Left kidney (tissue), 8 donors: ENCODE measurements at places on chromosomes 1 and 21.

DNA sequence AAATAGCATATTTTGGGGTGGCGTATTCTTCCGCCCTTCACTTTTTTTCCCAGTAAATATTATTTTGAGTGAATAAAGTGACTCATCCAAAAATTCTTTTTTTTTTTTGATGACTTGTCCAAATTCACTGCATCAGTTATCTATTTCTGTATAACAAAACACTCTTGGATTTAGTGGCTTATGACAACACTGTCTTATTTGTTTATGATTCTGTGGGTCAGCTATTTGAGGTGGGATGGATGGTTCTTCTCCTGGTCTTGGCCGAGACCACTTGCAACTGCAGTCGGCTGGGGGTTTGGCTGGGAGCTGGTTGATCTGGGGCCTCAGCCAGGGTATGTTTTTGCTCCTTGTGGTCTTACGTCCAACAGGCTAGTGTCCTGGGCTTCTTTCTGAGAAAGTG, 39.9 kb upstream of the SRSF10 start:
- no peak for DNase-seq

DNA sequence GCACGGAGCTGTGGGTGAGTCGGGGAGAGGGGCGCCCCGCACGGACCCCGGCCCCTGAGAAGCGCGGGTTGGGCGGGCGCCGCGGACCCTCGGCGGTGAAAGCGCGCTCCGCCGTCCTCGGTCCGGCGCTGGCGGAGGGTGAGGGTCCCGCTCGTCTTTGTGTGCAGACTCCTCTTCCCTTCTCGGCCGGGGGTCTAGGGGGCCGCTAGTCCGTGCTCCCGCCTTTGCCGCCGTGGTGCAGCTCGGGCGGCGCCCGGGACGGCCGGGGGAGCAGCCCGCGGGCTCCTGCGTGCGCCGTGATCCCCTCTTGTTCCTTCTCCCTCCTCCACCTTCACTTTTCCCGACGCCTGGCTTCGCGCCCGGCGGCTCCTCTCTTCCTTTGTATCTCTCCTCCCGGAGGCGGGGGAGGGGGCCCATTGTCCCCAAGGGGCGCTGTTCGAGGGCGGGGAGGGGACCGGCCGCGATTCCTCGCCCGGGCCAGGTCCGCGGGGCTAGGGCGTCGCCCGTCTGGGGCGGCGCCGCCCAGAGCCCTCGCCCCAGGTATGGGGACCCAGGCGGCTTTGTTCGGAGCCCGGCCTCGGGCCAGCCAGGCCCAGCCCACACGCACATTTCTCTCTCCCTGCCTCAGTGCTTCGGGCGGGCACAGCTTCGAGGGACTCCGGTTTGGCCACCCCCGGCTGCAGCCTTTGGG, 519 bp downstream of the FNBP1L start:
- DNase-seq, result peak; percentile 53

DNA sequence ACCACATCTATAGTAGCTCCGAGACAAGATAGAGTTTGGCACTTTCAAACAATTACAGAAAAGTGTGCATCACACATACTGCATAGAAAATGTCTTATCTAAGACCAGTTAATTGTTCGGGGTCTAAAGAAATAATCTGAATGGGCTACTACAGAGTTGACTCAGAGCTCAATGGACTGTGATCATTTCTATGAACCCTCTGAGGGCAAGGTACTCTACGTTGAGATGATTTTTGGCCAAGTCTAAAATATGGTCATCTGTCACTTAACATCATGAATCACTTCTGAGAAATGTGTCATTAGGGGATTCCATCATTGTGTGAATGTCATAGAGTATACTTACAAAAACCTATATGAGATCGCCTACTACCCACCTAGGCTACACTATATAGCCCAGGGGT, 123.5 kb downstream of the SLC44A5 start:
- DNase-seq, result no peak

GRCh38 chr1:159851407-159851806, 11.1 kb downstream of the VSIG8 start:
- no peak for DNase-seq

GRCh38 chr1:207812778-207813511, 61.1 kb downstream of the CD46 start:
- DNase-seq, result no peak

GRCh38 chr1:36089393-36090121, 865 bp downstream of the ADPRS start:
- DNase-seq, result no peak

DNA sequence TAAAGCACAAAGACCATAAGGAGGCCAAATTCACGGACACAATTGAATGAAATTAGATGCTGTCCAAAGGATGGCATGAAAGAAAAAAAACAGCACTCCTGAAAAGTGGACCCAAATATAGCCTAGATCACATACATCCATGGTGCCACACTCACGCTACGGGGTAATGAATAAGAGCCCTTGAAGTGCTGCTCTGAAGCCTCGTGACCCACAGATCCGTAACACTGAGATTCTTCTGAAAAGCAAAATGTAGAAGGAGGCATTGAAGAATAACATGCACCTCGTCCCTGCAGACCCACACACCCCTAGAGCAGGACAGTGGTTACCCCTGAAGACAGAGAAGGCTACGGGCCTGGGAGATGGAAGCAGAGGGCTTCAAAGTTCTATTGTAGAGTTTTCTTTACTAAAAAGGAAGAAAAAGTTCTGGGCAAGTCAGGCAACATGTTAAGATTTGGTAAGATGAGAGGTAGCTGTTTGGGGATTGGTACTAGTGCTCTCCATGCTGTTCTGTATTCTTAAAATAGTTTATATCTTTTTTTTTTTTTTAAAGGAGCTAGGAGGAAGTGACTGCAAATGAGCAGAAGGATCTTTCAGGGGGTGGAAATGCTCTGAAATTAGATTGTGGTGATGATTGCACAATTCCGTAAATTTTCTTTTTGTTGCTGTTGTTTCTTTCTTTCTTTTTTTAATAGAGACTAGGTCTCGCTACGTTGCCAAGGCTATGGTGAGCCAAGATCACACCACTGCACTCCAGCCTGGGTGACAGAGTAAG, 4.1 kb upstream of the ITGB2 start:
- no peak for DNase-seq

GRCh38 chr1:16205891-16206546, 6.4 kb downstream of the ARHGEF19 start:
- no peak for DNase-seq

GRCh38 chr1:19219451-19219850, 9.4 kb upstream of the UBR4 start:
- no peak for DNase-seq

DNA sequence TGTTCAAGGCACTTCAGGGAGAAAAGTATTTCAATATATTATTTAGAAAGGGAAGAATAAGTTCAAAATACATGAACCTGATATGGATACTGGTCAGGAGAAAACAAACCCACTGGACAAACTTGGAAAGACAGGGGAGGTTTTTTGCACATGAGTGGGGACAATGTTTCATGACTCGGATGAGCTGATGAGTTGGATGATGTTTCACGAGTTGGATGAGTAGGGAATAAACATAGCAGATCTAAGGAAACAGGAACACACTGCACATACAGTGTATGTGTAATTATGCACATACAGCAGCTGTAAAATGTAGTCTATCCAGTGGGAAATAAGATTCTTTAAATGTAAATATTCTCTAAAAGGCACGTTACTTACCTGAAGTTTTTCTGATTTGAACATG, 682.9 kb upstream of the ADAMTS5 start:
- DNase-seq, result no peak

DNA sequence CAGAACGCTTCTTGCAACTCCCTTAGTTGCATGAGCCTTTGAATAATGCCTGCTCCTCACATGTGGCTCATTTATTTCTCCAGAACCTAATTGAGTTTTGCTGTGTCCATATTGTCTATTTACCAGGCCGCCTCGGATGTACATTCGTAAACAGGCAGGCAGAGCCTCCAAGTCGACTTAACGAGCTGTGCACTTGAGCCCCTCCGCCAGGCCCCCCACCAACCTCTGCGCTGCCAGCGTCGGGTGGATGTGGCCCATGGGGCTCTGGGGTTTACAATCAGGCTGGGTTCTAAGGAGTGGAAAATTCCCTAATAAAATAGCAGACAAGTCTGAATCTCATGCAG, 106.1 kb downstream of the NPHP4 start:
- no peak for DNase-seq

DNA sequence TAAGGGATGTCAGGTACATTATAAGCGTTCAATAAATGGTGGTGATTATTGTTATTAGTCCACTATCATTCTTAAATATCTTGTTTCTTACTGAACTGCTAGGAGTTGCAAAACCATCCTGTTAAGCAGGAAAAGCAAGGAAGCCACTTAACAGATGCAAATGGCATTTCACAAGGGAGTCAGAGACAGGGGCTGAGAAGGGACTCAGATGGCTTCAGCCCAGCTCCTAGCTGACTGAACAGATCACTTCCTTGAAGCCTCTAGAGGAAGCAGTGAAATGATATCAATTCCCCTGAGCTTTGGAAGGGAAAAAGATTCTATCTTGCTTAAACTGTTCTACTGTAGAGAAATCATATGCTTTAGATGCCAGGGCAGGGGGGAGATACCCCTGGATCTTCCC, 151.5 kb downstream of the ST6GALNAC5 start:
- no peak for DNase-seq

- DNase-seq, result no peak
Measured at GRCh38 chr1:111980686-111981085, 8.8 kb downstream of the KCND3 start.

- no peak for DNase-seq
Measured at GRCh38 chr1:228652116-228652515, 83.2 kb upstream of the RHOU start.

- no peak for DNase-seq
Measured at GRCh38 chr1:93801471-93801870, 77.5 kb downstream of the DNTTIP2 start.

GRCh38 chr1:77888781-77889642, 588 bp downstream of the NEXN start:
- peak; percentile 47 for DNase-seq

DNA sequence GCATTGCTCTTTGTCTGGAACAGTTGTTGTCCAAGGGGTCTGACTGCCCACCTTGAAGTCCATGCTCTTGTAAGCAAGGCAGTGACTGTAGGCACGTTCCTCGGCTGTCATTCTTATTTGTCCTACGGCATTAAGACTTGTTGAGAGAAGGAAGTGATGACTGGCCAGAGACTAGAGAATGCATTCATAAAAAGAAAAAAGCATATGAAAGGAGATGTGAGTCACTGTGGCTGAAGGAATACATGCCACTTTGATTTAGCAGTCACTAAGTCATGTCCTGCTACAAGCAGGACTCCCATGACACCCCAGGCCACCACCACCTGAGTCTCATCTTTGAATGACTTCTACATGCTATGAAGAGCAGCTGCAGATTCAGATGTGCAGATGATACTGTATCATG, 50.5 kb downstream of the CNN3 start:
- no peak for DNase-seq

- no peak for DNase-seq
Measured at GRCh38 chr1:204725821-204726448, 40.4 kb upstream of the LRRN2 start.

DNA sequence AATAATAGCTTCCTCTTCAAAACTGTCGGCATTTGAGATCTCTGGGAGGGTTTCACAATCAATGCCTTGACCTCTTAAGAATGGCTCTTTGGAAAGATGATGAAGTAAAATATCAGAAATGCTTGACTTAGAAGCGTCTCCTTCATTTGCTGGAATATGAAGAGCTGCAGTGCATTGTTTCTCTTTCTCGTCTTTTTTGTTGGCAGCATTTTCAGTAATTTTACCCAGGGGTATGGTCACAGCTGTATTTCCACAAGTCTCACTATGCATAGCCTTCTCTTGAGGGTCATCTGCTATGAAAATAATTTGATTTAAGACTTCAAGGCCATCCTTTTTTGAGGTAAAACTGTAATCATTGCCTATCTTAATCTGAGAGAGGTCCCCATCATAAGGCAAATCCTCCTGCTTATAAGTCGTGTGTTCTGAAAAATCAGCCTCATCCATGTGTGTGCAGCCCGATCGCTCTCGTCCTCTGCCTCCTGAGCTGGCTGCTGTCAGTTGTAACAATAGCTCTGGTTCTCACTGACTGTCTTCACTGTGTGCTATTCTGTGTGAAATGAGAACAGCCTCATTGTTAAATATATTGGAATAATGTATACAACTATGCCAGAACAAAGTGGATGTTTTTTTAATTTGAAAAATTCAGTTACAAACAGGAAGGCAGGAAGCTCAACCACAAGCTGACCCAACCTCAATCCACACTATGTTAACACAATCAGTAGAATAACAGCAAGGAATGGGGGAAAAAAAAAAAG, 4.5 kb downstream of the AKNAD1 start:
- DNase-seq, result no peak

GRCh38 chr1:61741711-61742619, at the start of gene PATJ:
Gene PATJ, plus strand, starts transcription at chr1:61742480. Its CDS starts 20,413 bp downstream, at chr1:61762893.
- peak; percentile 80 for DNase-seq

DNA sequence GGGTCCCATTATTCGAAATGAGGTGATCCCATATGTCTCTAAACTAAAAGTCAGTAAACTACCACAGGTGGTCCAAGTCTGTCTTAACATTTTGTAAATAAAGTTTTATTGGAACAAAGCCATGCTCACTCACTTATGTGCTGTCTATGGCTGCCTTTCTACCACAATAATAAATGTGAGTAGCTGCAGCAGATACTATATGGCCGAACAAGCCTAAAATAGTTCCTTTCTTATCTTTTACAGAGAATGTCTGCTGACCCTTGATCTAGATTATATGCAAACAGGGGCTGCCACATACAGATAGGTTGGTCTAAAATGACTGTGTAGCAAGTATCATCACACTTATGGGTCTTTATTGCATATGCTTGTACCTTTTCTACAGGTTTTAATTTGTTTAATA, 140.0 kb downstream of the VAV3 start:
- DNase-seq, result no peak

GRCh38 chr1:81408419-81408818, 392.3 kb upstream of the ADGRL2 start:
- no peak for DNase-seq

- no peak for DNase-seq
Measured at GRCh38 chr1:163035446-163036249, 33.5 kb upstream of the RGS4 start.
